ENCODE measurements at places on chromosomes 16 and 17. TPM values are rescaled to one million over a fixed set of nuclear protein-coding genes. Genes with fewer than 3 reads are reported as not detected.

The OR1G1 gene
- total RNA-seq: not detected

The PRAC2 gene
- not detected for total RNA-seq

The ASPA gene
- 26.8 TPM for total RNA-seq

The RPGRIP1L gene
- total RNA-seq: 13.8 TPM

Measured in melanocyte of skin (primary cell).